ENCODE measurements at places on chromosomes 5 and 9.

DNA sequence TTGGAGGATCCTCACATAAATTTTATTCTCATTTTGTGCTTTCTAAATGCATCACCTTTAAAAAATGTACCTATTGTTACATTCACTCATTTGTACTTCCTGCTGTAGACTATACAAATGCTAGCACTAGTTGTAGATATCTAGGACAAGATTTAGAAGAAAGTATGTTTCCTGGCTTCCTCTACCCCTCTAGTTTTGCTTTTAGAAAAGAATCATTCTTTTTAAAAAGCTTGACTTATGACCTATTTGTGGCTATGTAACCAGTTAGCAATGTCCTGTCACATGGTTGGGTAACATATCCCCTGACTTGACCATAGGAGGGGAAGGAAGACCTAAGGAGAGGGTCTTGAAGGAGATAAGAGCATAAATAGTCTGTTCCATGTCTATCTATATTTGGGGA, 13.3 kb downstream of the CAMK4 start:
- no peak for DNase-seq

DNA sequence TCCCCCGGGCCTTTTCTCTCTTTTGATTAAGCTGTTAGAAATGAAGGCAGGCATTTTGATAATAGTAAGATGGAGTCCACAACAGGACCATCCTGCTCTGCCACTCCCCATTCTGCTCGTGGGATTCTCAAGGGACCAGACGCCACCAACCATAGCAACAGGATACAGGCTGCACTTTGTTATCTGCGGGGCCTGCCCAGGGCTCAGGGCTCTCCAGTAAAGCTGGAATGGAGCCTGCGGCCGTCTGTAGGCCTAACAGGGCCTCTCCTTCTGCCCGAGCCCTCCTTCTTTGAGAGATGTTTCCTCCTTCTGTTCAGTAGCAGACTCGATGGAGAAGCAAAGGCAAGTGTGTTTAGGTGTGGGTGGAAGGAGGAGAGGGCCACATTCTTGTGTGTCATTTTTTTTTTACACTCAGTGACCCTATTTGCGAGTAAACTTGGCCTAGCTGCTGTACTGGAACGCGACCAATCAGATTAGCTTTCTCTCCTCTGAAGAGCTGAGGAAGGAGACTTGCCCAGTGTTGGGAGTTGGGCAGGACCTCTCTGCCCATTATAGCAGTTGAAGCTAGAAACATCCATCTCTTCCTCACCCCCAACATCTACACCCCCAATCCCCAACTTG, 8.9 kb upstream of the EPB41L4B start:
- no peak for DNase-seq

GRCh38 chr5:96459313-96460121, 26.5 kb upstream of the PCSK1 start:
- no peak for DNase-seq

DNA sequence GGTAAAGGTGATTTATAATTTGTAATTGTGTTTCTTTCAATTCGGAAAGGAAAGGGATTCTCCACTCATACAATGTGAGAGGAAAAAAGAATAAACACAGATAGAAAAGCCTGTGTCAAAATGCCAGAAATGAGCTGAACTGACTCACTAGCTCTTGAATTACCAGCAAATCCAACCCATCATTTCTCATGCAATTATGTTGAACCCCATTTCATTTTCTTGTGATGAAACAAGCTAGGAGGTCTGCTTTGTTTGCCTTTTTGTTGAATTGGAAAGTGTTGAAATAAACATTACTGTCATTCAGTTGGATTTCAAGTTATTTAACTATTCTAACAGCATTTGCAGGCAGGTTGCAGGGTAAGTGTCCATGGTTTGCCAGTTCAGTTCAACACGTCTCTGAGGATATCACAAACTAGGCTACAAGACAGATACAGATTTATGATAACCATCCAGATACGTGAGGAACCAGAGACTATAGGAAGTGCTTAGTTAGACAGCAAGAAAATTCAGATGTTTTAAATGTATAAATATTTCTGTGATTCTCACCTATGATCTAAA, 547.2 kb downstream of the MAT2B start:
- no peak for DNase-seq

GRCh38 chr9:107612136-107612535, 122.6 kb upstream of the KLF4 start:
- no peak for DNase-seq

DNA sequence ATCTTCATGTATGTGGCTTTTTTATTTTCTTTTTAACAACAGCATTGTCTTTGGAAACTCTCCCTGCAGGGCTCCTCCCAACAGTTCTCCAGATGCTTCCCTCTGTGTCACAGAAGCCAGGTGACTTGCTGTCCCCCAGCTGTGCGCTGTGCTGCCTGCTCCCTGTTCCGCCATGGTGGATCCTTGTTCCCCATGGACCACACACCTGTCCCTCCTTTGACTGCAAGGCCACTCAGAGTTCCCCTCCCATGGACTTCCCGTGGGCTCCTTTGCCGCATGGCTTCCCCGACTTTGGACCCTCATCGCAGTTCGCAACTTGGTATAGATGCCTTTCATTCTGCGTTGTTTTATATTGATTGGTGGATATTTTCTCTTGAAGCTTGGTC, 18.6 kb downstream of the ANKRD33B start:
- no peak for DNase-seq

GRCh38 chr5:146660376-146660960, 144.5 kb upstream of the GPR151 start:
- DNase-seq = no peak

DNA sequence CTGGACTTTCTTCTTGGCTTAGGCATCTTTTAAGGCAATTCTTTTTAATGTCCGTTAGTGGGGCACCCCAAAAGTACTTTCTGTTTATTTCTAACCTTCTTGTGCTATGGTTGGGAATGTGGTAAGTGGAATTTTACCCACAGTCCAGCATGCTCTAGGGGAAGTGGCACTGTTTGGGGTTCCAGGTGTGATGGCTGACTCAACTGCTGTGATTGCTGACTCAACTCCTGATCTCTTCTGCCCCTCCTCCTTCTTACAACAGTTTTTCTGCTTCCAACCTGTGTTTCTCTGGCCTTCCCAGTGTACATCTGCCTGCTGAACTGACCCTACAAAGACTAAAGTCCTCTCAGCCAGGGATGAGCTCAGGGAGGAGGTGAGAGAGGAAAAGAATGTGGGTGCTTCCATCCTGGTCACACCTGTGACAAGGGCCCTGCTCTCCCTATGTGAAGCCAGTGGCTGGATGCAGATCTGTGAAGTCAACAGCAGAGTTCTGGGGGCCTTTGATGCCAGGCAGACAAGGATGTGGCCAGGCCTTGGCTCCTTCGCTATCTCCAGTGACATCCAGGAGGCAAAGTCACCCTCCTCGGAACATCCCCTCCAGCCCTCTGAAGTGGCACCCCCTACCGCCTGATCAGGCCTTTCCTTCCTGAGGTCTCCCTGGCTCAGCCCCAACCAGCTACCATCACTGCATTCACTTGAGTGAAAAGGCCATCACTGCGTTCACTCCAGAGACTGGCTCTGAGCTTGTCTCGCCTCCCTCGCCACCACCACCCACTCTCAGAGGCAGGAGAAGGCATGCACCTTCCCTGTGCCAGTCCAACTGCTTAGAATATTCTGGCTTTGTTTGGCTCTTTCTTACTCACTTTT, 72.2 kb downstream of the C5orf15 start:
- no peak for DNase-seq

- no peak for DNase-seq
Observed at GRCh38 chr9:133914442-133915342, 77.4 kb downstream of the VAV2 start.

DNA sequence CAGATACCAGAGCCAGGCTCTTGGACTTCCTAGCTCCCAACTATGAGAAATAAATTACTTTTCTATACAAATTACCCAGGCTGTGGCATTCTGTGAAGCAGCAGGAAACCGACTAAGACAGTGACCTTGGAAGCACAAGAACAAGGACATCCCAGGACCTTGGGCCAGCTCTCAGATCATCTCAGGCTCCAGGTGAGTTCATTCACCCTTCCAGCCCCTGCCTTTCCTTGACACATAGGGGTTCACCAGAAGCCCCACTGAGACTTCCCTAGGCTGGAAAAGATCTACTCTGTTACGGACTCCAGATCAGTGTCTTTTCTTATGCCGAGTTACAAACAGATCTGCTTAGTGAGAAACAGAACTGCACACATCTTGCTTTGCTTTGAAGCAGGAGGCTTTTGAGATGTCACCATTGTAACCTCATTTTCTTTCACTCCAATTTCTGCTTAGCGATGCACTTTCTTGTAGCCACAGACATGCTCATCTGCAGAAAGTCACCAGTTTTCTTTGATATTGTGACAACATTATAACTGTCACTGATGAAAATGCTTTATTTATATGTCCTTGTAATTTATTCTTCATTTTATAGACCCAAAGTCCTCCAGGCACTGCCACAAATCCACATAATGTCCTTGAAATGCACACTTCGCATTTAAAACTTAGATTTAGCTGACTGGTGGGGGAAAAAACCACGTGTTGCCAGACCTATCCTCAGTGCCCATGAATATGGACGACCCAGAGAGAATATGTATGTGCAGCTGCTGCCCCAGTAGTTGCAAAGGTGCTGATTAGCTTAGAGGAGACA, 8.1 kb downstream of the CD180 start:
- DNase-seq = no peak

DNA sequence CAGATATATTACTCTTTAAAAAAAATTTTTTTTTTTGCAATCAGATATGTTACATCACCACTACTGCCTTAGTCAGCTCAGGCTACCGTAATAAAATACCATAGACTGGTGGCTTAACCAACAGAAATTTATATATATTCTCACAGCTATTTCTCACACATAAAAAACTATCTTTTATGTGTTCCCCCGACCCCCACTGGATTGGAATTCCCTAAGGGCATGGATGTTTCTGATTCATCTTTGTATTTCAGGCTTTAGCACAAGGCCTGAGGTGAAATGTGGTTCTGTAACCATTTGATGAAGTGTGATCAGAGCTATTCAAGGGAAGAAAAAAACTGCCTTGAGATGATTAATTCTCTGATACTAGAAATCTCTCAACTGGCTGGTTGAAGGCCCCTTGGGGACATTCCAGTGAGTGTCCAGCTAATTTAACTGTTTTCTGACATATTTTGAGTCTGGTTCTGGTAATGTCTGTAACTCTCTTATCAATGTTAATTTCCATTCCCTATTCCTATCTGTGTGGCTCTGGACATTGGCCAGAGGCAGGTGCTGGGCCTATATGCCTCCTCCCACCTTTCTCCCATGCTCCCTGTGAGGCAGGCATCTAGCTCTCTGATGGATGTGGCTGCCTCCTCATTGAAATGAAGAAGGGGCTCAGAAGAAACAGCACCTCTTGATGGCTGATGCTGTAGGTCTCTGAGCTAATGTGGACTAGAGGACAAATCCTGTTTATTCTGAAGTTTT, 2.5 kb downstream of the CD14 start:
- no peak for DNase-seq

GRCh38 chr5:54658010-54658409, 140.5 kb downstream of the SNX18 start:
- DNase-seq = no peak

- no peak for DNase-seq
Observed at GRCh38 chr5:180910735-180911134, 11.8 kb downstream of the BTNL8 start.

DNA sequence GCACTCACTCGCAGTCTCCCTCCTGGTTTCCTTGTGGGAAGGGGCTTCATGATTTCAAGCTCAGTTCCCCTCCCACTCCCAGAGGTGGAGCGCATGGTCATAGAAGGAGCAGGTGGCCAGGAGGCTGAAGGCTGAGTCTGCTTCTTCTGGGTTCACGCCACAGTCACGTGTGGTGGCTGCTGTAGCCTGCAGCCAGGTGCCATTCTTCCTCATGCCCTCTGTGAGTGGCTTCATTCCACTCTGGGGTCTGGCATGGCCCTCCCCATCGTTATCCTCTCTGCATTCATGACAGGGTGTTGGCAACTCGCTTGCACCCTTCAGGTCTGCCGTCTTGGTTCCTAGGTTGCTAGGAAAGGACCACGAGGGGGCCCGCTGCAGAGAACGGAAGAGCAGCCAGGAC, 3.5 kb downstream of the MRPL41 start:
- DNase-seq = no peak

GRCh38 chr9:21160178-21160577, 6.3 kb downstream of the IFNA21 start:
- no peak for DNase-seq

DNA sequence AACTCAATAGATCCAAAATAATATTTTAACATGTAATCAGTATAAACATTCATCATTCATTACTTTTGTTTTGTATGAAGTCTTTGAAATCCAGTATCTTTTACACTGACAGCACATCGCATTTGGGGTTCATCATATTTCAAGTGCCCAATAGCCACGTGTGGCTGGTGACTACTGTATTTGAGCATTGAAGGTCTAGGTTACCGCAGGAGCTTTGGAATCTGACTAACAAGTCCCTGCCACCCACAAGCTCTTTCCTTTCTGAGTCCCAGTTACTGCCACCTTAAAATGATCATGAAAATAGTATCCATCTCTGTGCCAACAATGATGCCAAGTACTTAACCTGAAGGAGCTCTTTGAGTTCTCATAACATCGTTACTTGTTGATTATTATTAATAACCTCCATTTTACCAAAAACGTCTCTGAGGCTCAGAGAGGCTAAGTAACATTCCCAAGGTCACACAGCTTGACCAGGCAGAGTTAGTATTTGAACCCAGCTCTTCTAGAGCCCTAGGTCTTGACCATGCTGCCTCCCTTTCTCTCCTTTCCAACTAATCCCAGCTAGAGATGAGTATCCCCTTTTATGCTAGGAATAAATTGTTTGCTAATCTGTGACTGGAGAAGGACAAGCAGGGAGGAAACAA, 24.2 kb downstream of the ARHGEF37 start:
- no peak for DNase-seq

DNA sequence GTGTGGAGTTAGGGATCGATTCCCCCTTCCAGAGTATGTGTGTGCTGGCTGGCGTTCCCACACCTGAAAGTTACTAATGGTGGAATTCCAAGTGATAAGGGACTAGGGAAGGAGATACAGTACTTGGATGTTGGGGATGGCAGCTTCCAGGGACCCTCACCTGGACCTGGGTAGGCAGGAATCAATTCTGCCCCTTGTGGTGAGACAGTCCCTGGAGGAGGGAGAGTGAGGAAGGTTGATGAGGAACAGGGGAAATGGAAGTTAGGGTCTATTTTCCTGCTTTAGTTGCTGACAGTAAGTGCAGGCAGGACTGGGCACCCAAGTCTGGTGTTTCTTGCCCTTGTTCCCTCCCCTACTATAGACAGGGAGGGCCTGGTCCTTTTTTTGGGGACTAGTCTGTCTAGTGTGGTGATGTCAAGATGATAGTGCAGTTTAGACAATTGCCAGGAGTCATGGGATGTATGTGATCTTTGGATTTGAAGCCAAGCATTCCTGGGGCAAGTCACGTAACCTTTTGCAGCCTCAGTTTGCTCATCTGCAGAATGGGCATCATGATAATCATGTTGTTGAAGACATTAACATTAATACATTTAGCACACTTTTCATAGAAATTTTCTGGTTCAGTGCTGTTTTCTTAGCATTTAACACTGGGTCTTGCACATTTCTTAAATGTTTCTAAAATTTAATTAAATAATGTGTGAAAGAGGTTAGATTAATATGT, 51.7 kb downstream of the DAB2IP start:
- DNase-seq = no peak
